ENCODE measurements at places on chromosomes 7 and 10.

DNA sequence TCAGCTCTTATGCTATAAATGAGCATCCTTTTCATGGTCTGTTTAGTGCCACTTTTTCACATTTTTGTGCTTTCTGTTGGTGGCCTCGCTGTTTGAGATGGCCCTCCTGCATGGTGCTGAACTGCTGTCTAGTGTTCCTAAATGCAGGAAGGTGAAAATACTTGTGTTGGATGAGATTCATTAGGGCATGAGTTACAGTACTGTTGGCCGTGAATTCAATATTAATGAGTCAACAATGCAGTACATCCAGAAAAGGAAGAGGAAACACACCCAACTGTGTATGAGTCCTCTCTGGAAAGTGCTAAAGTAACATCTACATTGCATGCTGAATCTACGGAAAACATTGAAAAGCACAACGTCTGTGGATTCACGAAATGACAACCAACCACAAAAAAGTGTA lies 124.0 kb downstream of the HERPUD2 start:
- peak; percentile 35 for DNase-seq

DNA sequence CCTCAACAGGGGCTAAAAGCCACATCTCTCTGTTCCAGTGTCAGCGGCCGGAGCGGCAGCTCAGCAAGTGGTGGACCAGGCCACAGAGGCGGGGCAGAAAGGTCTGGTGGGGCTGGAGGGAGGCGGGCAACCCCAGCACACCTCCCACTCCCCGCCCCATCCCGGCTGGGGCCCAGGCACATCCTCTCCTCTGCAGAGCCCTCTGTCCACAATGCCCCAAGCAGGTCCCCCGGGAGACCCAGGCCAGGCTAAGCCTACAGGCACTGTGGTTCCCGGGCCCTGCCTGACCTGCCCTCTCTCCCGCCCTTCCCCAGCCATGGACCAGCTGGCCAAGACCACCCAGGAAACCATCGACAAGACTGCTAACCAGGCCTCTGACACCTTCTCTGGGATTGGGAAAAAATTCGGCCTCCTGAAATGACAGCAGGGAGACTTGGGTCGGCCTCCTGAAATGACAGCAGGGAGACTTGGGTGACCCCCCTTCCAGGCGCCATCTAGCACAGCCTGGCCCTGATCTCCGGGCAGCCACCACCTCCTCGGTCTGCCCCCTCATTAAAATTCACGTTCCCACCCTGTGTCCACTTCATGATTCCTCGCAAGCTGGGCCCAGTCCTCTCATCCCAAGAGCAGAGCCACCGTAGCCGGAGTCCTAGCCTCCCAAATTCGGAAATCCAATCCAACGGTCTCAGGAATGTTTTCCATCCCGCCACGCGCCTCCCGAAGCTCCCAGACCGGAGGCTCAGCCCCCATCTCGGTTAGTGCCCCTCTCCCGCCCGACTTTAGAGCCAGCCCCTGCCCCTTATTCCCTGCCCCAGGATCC lies 2.1 kb downstream of the ADIRF start:
- DNase-seq = peak; percentile 31

- no peak for DNase-seq
Observed at GRCh38 chr10:93337309-93337721, 144.8 kb downstream of the MYOF start.

DNA sequence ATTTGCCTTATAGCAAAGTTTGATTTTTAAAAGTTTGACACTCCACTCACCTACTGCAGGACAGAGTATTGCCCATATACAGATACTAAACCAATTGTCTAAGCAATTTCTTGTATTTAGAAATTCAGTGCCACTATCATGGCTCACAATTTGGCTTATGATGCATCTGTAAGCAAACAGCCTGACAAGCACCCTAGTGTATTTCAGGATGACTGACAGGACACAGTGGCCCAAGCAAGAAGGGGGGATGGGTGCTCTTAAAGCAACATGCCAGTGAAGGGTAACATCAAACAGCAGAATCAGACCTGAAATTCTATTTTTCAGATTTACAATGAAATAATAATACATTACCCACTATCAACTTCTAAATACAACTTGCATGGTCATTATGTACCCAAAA lies 30.5 kb downstream of the CTNNA3 start:
- DNase-seq = no peak

DNA sequence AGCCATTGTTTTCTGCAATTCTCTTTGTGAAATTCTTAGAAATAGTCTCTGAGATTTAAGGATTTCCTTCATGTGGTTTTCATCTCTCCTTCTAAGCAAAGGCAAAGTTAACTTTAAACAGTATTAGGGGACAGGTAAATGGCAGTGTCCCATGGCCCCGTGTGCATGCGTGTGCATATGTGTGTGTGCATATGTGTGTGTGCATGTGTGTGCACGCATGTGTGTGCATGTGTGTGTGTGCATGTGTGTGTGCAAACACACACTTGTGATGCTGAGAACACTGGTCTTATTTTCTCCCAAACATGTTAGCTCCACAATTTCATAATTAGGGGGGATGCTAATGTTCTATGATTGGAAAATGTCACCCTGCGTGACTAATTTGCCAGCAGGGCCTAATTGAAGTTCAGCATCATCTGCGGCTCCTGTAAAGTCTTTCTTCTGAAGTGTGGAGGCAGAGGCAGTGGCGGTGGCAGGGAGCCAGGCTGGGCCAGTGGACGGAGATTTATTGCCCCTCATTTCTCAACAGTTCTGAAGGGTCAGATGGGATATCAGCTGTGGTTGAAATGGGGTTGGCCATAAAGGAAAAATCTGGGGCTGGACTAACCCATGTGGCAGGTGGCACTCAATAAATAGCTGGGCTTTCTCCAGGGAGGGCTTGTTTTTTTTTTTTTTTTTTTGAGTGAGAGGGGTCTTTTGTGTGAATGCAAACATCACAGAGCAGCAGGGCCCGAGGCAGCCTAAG lies 289.3 kb upstream of the PODXL start:
- DNase-seq = no peak

GRCh38 chr7:107267138-107267537 lies 98.3 kb downstream of the HBP1 start:
- DNase-seq = no peak

DNA sequence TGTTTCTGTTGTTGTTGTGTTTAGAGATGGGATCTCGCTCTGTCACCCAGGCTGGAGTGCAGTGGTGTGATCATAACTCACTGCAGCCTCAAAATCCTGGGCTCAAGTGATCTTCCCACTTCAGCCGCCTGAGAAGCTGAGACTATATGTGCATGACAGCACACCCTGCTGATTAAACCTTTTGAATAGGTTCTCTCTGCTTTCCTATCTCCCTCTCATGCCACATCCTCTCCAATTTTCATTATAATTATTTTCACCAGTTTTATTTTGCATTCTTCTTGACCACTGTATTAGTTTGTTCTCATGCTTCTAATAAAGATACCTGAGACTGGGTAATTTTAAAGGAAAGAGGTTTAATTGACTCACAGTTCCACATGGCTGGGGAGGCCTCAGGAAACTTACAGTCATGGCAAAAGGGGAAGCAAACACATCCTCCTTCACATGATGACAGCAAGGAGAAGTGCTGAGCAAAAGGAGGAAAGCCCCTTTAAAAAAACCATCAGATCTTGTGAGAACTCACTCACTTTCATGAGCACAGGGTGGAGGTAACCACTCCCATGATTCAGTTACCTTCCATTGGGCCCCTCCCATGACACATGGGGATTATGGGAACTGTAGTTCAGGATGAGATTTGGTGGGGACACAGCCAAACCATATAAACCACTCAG lies 12.9 kb downstream of the AGK start:
- peak; percentile 52 for DNase-seq

- DNase-seq = peak; percentile 84
Observed at GRCh38 chr10:73110345-73110849, at the start of gene NUDT13. Gene NUDT13, plus strand, starts transcription at chr10:73110455. Its CDS starts 3,911 bp downstream, at chr10:73114366.

GRCh38 chr7:69966766-69967591 lies 368.7 kb downstream of the AUTS2 start:
- DNase-seq = no peak

GRCh38 chr7:35700333-35700732 lies 5.4 kb upstream of the HERPUD2 start:
- DNase-seq = no peak

DNA sequence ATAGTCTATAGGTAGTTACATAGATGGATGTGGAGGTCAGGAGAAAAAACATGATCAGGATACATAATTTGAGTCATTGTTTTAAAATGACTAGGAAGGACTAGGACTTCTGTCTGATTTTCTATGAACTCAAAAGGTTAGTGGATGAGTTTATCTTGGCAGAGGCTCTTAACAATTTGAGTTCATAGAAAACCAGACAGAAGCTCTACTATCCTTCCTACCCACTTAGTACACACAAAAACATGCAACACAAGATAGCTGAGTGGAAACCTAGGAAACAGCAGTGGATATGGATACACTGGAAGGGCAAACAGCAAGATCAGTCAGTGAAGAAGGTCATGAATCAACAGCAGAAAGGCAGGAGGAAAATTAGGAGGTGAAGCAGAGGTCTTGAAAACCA lies 84.6 kb downstream of the VPS50 start:
- DNase-seq = no peak

GRCh38 chr10:13440185-13441061 lies 88.4 kb downstream of the BEND7 start:
- peak; percentile 80 for DNase-seq

GRCh38 chr10:11876324-11876723 lies 53.2 kb downstream of the PROSER2 start:
- DNase-seq = peak; percentile 20

- no peak for DNase-seq
Observed at GRCh38 chr7:38451840-38452239, 178.4 kb upstream of the TARP start.

DNA sequence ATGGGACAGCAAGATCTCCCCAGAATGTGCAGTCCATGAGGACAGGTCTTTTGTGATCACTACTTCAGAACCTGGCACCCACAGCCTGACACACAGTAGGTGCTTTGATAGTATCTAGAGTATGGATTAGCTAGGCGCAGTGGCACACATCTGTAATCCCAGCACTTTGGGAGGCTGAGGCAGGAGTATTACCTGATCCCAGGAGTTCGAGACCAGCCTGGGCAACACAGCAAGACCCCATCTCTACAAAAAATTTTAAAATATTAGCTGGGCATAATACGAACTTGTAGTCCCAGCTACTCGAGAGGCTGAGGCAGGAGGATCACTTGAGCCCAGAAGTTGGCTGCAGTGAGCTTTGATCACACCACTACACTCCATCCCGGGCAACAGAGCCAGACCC lies 22.3 kb upstream of the ARPC1B start:
- no peak for DNase-seq

DNA sequence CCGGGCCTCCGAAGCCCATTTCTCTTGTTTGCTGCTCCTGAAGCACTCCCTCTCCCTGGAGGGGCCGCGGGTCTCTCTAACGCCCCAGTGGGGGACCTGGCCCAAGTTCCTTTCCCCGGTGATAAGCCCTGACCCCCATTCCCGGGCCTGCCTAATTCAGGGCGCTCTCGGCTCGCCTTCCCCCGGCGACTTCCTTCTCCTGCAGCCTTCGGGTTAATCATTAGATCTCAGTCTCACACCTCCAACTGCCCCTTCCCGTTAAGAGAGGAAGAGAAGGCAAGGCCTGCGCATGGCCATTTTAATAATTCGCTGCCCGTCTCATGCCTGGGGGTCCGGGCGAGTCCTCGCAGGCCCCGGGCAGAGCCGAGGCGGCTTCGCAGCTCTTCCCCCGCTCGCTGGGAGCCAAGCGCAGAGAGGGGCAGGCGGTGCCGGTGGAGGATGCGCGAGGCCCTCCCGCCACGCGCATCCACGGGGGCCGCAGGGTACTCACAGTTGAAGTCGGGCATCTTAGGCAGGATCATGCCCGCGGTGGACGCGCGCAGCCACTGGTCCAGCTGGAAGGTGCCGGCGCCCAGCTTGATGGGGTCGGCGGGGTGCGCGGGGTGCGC lies 1.2 kb downstream of the MNX1 start:
- no peak for DNase-seq

GRCh38 chr7:116399819-116400218 lies 99.7 kb upstream of the CAV2 start:
- DNase-seq = no peak

DNA sequence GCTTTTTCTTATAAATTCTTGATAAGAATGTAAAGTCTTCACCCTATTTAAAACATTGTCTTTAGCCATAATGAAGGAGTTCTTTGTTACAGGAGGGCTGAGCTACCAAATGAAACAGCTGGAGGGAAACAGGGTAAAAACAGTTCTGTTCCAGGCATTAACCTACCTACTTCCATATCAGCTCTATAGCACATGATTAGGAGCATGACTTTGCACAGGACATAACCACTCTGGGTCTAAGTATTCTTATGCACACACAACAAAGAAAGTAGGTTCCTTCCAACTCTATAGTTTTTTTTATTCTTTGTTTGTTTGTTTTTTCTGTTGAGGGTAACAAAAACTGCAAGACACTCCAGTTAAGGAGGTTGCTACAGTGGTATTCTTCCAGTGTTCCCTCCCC lies 52.7 kb downstream of the SCIN start:
- DNase-seq = no peak

GRCh38 chr10:77571490-77571889 lies 66.1 kb downstream of the KCNMA1 start:
- no peak for DNase-seq

GRCh38 chr10:58262766-58263165 lies 4.9 kb downstream of the IPMK start:
- no peak for DNase-seq

DNA sequence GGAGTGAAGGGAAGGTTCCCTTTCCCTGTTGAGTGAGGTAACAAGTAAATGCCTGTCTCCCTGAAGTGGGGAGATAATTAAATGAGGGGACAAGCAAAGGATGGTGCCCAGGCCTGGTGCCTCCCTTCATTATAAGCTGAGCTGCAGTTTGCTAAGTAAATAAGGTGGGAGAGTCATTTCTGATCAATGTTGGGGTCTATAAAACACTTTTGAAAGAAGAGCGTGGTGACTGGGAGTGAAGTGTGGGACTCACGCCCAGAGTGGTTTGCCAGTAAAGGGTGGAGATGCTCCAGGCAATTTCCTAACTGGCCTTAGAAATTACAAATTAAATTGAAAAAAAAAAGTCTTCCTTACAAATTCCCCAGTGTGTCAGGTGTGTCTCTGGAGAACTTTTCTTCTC lies 9.6 kb upstream of the GPR15LG start:
- DNase-seq = no peak

GRCh38 chr10:69801094-69801433 lies 642 bp upstream of the COL13A1 start:
- peak; percentile 51 for DNase-seq

DNA sequence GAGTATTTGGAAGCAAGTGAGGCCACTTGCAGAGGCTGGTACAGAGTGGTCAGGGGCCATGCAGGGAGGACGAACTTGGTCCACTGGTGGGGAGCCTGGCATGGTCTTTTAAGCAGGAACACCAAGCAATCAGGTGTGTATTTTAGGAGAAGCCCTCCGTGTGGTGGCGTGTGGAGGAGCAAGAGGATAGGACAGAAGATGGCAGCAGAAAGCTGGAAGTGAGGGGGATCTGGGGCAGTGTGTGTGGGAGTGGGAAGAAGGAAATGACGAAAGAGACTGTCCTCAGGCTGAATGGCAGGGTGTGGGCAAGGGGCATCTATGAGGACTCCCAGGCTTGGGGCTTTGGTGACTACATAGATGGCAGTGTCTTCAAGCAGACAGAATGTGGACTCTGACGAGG lies 51.2 kb downstream of the TEX36 start:
- no peak for DNase-seq

All from suppressor macrophage (primary cell).